Midbrain (tissue), 1 donor: ENCODE measurements at places on chromosomes 2 and 18.

DNA sequence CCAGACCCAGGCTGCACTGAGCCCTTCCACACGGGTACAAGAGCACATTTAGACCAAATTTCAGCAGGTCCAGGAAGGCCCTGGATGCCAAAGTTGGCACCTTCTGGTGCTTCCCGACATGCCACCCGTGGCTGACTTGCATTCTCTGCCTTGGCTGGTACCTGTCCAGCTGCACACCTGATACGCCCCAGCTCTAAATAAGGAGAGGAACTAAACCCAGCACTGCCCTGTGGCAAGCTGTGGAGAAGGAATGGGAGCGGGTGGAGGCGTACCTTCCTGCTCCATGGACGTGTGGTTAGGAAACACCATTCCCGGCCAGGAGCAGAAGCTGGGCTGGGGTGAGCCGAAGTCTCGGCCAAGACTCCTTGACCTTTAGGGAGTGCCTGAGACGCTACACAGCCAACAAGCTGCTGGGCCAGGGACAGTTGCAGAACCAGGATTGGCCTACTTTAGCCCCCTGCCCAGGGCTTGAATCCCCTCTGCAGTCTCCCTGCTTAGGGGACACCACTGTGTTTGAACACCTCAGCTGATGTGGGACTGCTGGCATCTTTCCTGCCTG lies 86.5 kb upstream of the TAF1B start:
- DNase-seq: no peak

- no peak for DNase-seq
Observed at GRCh38 chr2:69983392-69983966, 22.0 kb upstream of the ASPRV1 start.

DNA sequence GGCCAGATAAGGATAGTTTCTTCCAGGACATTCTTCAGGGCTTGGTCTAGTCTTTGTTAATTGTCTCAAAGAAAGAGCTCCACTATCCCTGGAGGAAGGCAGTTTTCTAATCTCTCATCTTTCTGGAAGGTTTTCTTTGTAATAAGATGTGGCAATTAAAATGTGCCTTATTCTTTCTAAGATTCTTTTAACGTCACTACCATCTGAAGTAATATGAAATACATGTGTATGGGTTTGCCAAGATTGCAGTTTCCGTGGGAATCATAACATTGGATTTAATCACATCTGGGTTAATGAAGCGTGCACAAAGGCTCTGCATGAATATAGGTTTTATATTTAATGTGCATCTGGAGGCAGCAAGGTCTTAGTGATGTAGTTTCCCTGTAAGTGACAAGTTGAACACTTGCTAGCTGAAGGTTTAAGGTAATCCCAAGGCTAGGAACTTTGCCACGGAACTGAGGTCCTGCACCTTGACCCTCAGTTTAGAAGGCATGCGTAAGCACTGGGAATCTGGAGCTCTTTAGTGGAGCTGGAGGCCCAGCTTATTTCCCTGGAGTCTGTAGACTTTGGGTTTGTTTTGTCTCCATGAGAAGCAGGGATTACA lies 25.7 kb downstream of the DIS3L2 start:
- DNase-seq: no peak

GRCh38 chr2:217902379-217903141 lies 100.2 kb downstream of the TNS1 start:
- DNase-seq: no peak

DNA sequence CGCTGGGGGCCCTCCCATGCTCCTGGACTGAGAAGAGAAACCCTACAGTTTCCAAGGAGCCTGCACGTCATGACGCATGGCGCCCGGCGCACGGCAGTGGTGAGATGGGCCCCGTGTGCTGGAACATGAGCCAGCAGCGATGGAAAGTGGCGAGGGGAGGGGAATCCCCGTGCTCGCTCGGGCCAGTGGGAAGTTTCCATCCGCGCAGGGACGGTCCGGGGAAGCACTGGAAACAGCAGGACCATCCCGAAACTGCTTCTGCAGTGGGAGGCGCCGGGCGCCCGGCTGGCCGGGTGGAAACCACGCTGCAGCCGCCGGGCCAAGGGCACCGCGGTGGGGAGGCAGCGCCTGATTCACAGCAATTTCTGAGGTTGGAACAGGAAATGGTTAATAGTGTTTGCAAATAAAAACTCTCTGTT lies 4.9 kb upstream of the PDCD1 start:
- no peak for DNase-seq

- no peak for DNase-seq
Observed at GRCh38 chr2:28414583-28414982, 21.9 kb downstream of the FOSL2 start.

DNA sequence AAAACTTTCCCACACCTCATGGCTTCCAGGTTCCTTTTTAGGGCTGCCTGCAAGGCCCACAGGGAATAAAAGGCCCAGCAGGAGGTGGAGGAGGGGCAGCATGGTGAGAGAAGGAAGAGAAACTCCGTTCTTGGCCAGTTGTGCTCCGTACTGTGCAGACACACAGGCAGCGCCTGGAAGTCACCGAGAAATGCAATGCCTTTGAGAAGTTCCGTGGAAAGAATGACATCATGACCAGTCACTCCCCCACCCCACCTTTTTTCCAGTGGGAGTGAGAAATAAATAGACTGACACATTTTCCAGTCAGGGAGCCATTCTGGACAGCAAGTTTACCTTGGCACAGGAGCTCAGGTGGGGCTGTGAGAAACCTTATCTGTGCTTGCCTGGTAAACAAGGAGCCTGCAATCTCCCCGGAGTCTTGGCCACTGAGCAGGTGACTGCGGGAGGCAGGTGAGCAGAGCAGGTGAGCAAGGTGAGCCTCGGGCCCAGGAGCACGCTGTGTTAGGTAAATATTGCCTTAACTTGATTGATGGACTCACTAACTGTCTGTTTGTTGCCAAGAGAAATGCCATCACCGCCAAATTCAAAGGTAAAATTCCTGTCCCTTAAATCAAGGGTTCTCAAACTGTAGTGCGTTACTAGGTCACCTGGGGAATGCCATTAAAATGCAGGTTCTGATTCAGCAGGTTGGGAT lies 13.5 kb upstream of the LBH start:
- DNase-seq: no peak

DNA sequence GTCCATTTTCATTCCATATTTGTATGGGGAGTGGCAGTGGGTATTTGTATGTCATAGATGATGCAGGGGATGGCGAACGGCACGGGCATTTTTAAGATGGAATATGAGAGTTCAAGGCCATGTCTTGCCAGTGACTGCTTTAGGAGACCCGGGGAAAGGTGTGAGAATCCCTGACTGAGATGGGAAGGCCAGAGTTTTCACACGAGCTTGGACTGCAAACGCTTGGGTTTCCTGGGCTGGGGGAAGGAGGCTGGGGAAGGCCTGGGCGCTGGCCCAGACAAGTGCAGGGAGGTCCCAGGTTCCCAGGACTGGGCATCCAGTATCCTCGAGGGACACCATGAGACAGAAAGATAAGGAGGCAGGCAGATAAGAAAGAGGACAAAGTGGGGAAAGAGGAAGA lies 35.2 kb downstream of the CNGA3 start:
- no peak for DNase-seq

DNA sequence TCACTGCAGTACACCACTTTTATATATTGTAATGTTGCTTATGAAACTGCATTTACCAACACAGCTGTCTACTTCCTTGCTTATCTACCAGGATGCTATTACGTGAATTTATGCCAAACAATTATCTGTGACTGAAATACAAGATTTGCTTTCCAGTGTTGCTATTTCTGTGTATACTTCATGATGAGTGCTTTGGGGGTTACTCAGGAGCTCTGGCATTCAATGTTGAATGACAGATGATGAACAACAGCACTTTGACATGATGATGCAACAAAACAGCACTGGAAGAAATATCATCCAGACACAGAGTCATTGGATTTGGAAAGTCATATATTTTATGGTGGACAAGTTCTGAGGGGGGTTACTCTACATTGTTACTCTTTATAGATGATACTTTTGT lies 125.8 kb downstream of the NETO1 start:
- no peak for DNase-seq

GRCh38 chr2:109450574-109451273 lies 163.0 kb downstream of the SEPTIN10 start:
- no peak for DNase-seq

DNA sequence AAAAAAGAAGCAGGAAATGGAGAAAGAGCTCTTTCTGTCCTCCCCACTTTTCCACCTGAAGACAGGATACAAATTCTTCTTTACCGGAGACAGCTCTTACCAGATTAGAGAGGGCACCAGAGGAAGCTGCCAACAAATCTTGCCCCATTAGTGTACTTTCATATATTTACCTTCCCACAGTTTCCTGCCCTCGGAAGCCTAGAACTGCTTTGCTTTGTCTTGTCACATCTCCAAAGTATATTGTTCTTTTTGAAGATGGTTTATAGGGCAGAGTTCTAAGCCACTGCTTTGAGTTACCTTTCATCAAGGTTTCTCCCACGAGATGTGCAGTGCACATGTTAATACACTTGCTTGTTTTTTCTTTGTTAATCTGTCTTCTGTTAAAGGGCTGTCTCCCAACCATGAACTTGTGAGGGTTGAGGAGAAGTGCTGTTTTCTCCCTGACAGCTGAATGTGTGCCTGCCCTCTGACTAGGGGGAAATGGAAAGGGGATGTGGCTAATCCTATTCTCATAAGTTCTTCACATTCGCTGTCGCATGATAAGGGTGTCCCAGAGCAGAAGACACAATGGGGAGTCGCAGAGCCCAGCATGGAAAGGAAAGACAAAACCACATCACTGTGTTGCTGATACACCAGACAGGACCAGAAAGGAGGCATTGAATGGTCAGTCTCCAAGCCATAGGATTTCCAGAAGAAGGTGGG lies 24.2 kb downstream of the CENPA start:
- peak; percentile 29 for DNase-seq

GRCh38 chr2:83067947-83068346 lies 1391.1 kb downstream of the SUCLG1 start:
- no peak for DNase-seq

DNA sequence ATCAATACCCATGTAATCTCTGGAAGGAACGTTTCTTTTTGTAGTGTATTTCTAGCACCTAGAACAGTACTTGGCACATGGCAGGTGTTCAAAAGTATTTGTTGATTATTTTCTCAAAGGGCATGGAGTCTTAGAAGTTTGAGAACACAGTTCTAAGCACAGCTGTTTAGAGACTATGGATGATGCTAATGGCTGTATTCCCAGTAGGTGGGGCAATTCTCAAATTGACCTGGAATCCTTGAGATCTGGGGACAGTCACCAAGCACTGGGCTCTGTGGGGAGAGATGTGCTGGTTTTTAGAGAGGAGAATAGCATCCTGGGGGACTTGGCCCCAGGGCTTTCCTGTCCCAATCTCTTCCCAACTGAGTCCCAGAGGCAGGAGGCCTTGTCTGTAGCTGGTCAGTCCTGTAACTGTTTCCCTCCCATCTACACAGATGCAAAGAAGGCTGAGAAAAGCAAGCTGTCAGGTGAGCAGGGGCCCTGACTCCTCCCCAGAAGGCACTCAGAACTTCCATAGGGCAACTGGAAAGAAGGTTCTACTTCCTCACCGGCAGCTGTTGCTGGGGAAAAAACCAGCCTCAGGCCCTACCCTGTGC lies 17.5 kb upstream of the IL36G start:
- DNase-seq: no peak

DNA sequence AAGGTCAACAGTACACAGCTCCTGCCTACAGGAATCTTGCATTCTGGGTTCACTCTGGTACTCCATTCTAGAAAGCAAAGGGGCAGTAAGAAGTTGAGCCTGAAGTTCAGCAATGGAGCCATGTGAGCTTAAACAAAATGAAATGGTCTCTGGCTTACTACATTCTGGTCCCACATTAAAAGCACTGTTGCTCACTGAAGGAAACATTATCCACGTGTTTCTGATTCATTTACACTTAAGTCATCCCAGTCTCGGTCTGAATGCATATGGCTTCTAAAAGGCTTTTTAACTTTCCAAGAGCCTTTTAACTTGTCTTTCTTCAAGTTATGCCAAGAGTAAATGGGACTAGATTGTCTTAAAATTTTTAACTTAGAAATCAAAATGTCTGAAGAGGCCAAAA lies 177.8 kb downstream of the LNPK start:
- DNase-seq: no peak

- DNase-seq: no peak
Observed at GRCh38 chr18:23388357-23388756, 64.7 kb upstream of the RIOK3 start.

DNA sequence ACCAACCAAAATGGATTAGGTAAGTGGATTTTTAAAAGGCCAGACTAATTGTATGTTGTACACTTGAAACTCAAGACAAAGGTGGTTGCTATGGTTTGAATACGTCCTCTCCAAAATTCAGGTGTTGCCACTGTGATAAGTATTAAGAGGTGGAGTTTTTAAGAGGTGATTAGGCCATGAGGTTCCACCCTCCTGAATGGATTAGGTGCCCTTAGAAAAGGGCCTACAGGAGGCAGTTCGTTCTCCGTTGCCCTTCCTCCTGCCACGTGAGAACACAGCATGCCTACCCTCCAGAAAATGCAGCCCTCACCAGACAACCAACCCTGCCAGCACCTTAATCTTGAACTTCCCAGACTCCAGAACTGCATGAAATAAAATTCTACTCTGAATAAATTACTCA lies 51.2 kb downstream of the CHMP3 start:
- DNase-seq: no peak

- no peak for DNase-seq
Observed at GRCh38 chr2:121304941-121305340, 19.9 kb upstream of the TFCP2L1 start.

GRCh38 chr18:35581898-35582641 lies 530 bp downstream of the GALNT1 start:
- DNase-seq: peak; percentile 20

GRCh38 chr2:14746133-14746532 lies 113.6 kb downstream of the LRATD1 start:
- DNase-seq: no peak

DNA sequence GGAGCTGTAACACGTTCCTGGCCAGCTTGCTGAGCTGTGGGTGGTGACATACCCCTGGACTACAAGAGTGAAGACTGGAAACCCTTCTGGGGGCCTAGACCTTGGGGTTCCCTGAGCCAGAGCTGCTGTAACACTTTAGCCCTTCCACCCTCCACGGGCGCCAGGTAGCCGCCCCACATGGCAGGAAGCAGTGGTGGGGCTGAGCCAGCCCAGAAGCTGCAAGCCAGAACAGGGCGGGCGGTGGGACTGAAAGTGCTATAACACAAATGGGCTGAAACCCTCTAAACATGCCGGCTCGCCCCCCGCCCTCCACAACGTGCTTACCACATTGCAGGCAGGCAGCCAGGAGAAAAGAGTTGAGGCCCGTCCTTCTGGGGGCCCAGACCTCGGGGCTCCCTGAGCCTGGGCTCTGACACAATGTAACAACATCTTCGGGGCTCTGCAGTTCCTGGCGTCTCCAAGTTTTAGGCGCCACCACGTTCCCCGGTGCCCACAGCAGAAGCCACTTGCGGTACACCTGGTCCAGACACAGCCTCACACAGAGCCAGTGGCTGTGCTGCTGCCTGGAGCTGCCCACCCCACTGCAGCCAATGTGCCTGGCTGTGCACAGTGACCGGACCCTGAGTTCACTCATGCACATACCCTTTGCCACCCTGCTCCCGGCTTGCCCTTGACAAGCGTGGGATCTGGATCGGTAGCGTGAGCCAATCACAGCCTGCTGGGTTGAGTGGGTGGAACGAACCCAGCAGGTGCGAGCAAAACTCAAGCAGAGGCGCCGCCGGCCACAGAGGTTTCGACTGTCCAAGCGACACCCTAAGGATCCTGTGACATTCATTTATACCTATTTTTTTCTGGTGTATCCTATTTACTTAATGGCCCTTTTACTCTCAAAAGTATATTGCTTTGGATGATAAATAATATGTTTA lies 127.4 kb upstream of the FHL2 start:
- DNase-seq: no peak

GRCh38 chr2:174312581-174313234 lies 22.0 kb upstream of the SP9 start:
- no peak for DNase-seq
